Foreskin keratinocyte (primary cell): ENCODE measurements at places on chromosomes 6 and 20. TPM values are rescaled to one million over a fixed set of nuclear protein-coding genes. Genes with fewer than 3 reads are reported as not detected.

Gene MAK
- total RNA-seq = not detected in 2 replicates

Gene ESR1
- total RNA-seq = 1.1 and 1.3 TPM in 2 replicates

Gene RIMS1
- total RNA-seq = not detected in 2 replicates

Gene OR2B6
- not detected in 2 replicates for total RNA-seq

Gene ERVFRD-1
- not detected in 2 replicates for total RNA-seq

Gene CST3
- total RNA-seq = 203 and 226 TPM in 2 replicates

Gene C6orf163
- total RNA-seq = 0.78 and 0.92 TPM in 2 replicates

Gene CYP21A2
- not detected in 2 replicates for total RNA-seq

Gene FHL5
- total RNA-seq = not detected in 2 replicates

Gene LTV1
- total RNA-seq = 37.0 and 45.4 TPM in 2 replicates

Gene TBX18
- total RNA-seq = not detected in 2 replicates

Gene LY6G6D
- not detected in 2 replicates for total RNA-seq

Gene SLC2A10
- total RNA-seq = 0.11 and 0.37 TPM in 2 replicates

Gene DNAH8
- total RNA-seq = under 0.01 TPM in 1 of 2 replicates, not detected in the other

Gene GSTA2
- not detected in 2 replicates for total RNA-seq

Gene PTPN1
- total RNA-seq = 74.3 and 80.5 TPM in 2 replicates

Gene STMND1
- total RNA-seq = not detected in 2 replicates

Gene CPXM1
- total RNA-seq = not detected in 2 replicates

Gene CHRNA4
- total RNA-seq = not detected in 2 replicates

Gene C2
- total RNA-seq = not detected in 2 replicates

Gene SLC35F1
- not detected in 2 replicates for total RNA-seq

Gene NRN1
- not detected in 2 replicates for total RNA-seq

- DNase-seq = no peak
Observed at GRCh38 chr20:31608251-31608945, 3.3 kb downstream of the ID1 start.

DNA sequence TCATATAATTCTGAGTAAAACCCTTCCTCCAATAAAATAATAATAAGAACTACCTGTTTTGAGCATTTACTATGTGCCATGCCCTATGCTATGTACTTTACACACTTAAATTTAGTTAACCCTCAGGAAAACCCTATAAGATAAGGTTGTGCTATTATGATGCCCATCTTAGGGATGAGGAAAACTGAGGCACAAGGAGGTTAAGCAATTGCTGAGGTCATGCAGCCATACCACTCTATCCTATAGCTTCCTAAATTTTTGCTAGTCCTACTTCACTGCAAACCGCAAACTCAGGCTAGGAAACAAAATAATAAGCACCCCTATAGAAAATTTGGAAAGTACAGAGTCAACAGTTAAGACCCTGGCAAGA is 38.9 kb upstream of the GFOD1 start:
- no peak for DNase-seq

- no peak for DNase-seq
Observed at GRCh38 chr20:15387228-15387627, 1049.8 kb upstream of the FLRT3 start.

DNA sequence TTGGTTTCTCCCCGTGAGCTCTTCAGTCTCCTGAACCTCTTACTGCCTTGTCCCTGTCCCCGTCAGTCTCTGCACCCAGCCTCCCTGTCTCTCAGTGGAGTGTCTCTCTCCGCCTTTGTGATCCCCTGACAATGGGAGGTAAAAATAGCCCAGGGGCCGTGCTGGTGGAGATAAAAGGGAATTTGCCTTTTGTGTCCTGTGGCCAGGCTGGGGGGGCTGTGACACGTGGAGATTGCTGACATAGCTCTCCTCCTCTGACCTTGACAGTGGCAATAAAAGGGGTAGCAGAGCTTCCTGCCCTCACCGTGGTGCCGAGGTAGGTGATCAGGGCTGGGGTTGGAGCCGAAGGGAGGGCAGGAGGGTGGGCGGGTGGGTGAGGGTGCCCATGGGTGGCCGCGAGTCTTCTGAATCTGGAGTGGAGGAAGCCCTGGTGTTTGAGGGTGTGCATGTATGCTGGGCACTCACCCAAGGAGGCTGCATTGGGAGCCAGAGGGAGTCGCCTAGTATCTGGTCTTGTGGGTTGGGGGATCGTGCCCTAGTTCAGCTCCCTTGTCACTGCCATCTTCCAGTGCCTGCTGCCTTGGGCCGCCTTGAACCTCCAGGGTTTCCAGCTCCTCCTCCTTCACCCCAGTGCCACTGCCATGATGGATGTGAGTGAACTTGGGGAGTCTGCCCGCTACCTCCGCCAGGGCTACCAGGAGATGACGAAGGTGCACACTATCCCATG is 21.9 kb downstream of the MYH7B start:
- DNase-seq = no peak

GRCh38 chr6:32086661-32087573 is 22.2 kb downstream of the TNXB start:
- DNase-seq = no peak

- DNase-seq = no peak
Observed at GRCh38 chr6:81767163-81767891, 14.8 kb upstream of the TENT5A start.

GRCh38 chr20:40966103-40966502 is 62.5 kb upstream of the TOP1 start:
- DNase-seq = no peak

DNA sequence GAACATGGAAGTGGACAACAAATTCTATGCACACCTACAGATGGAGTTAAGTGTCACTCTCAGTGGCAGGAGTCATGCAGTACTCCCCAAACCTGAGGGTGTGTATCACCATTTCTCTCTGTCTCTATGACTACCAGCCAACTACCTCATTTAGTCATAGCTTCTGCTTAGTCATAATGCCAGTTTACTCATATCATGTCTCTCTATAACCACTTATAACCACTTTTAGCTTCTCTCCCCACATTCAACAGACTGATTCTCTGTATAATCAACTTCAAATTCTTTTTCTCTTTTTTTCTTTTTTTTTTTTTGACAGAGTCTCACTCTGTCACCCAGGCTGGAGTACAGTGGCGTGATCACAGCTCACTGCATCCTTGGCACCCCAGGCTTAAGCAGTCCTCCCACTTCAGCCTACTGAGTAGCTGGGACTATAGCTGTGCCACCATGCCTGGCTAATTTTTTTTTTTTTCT is 13.8 kb upstream of the GTF3C6 start:
- peak; percentile 90 for DNase-seq

GRCh38 chr6:168724669-168725570 is 283.9 kb downstream of the SMOC2 start:
- no peak for DNase-seq

DNA sequence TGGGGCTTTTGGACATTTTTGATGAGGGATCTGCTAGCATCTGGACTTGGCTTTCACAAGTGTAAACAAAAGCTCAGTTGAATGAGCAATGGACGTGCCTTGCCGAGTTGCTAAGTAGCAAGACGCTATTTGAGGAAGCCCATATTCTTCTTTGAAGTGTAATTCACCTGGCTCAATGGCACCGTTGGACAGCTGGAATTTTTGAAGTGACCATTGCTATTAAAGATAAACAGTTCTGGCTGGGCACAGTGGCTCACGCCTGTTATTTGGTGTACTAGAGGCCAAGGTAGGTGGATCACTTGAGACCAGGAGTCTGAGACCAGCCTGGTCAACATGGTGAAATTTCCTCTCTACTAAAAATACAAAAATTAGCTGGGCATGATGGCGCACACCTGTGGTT is 88.8 kb upstream of the SOX4 start:
- DNase-seq = no peak

DNA sequence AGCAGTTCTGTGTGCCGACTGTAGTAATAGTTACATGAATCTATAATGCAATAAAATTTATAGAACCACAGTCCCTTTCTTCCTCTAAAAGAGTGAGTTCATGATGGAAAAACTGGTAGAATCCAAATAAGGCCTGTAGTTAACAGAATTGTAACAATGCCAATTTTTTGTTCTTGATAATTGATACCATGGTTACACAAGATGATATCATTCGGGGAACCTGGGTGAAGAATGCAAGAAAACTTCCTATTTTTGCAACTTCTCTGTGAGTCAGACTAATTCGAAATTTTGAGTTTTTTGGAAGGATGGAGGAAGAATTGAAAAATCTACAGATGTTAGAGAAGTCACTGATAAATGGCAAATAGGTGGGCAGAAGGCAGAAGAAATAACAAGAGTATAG is 381.8 kb downstream of the CDKAL1 start:
- no peak for DNase-seq

GRCh38 chr6:163813979-163814493 is 399.5 kb downstream of the QKI start:
- no peak for DNase-seq

- no peak for DNase-seq
Observed at GRCh38 chr6:143183666-143184065, 123.0 kb downstream of the AIG1 start.

- DNase-seq = no peak
Observed at GRCh38 chr6:70685494-70686180, 18.0 kb downstream of the SMAP1 start.

- DNase-seq = no peak
Observed at GRCh38 chr6:163461696-163462095, 47.2 kb downstream of the QKI start.

GRCh38 chr6:152351742-152352141 is 285.4 kb downstream of the SYNE1 start:
- DNase-seq = no peak

DNA sequence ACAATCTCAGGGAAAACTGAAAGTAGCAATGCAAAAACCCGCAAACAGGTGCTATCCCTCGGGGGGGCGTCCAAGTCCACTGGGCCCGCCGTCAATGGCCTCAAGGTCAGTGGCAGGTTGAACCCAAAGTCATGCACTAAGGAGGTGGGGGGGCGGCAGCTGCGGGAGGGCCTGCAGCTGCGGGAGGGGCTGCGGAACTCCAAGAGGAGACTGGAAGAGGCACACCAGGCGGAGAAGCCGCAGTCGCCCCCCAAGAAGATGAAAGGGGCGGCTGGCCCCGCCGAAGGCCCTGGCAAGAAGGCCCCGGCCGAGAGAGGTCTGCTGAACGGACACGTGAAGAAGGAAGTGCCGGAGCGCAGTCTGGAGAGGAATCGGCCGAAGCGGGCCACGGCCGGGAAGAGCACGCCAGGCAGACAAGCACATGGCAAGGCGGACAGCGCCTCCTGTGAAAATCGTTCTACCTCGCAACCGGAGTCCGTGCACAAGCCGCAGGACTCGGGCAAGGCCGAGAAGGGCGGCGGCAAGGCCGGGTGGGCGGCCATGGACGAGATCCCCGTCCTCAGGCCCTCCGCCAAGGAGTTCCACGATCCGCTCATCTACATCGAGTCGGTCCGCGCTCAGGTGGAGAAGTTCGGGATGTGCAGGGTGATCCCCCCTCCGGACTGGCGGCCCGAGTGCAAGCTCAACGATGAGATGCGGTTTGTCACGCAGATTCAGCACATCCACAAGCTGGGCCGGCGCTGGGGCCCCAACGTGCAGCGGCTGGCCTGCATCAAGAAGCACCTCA is 166.3 kb downstream of the DTNBP1 start:
- DNase-seq = no peak

GRCh38 chr6:109767961-109768360 is 76.9 kb downstream of the FIG4 start:
- no peak for DNase-seq

- DNase-seq = no peak
Observed at GRCh38 chr20:59030911-59031563, 1.1 kb downstream of the ATP5F1E start.

GRCh38 chr6:106126482-106126881 is 40.3 kb downstream of the PRDM1 start:
- DNase-seq = no peak

- DNase-seq = no peak
Observed at GRCh38 chr6:38782616-38783015, 67.5 kb downstream of the DNAH8 start.

DNA sequence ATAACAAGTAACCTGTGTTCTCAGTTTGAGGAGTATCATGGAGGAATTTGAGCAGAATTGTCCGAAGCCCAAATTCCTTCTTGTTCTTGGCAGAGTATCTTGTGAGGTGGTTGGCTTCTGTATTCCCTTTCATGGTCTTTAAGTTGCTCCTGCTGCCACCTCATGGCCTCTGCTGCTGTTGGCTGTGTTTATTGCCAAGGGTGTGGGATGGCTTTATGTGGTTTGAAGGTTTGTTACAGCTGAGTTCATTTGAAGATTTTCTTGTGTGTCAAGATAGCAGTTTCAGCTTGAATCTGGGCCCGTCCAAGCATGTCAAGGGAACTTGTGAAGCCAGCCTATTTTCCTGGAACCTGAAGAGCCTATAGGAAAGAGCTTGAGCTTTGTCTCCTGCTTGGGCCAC is 20.2 kb upstream of the TTK start:
- DNase-seq = peak; percentile 67

DNA sequence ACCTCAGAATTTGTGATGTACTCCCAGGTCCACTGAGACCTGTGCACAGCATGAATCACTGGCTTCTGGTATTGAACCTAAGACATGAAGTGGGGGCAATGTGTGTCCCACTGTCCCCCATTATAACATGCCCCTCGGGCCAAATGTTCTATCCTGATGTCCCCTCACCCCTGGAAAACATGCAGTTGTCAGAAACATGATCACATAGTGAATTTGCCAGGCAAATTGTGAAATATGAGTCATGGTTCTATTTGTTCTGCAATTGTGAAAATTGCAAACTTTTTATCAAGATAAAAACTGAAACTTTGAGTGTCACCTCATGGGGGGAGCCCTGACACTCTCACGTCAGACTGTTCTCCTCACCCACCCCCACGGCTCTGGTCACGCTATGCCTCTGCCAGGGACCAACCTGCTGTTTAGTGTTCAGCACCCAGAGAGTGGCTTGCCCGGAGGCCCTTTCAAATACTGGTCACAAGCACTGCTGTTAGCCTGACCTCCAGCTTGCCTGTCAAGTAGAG is 305.3 kb downstream of the CLIC5 start:
- no peak for DNase-seq

DNA sequence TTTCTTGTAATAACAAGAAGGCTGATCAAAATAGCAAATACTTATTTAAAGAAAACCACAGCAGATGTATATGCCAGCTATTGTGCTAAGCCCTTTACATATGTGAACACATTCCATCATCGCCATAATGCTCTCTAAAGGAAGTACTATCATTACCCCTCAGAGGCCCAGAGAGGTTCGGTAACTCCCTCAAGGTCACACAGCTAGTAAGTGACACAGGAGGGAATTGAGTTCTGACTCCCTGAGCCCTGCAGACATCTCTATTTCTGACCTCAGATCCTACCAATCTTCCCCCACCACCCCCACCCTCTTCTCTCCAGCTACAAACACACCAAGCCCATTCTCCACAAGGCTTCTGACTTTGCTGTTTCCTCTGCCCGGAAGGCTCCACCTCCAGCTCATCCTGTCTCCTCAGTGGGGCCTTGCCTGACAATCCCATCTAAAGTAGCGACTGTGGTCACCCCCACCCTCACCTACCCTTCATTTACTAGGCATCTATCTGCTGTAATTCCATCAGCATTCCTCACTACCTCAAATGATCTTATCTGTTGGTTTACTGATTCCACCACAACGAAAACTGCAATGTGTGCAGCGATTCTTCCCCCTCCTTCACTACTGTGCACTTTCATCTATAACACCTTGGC is 234.5 kb downstream of the LRFN2 start:
- no peak for DNase-seq

- DNase-seq = no peak
Observed at GRCh38 chr20:11546939-11547338, 370.8 kb upstream of the BTBD3 start.
